Activated naive CD4-positive, alpha-beta T cell (primary cell): ENCODE measurements at places on chromosomes 2 and 18.

DNA sequence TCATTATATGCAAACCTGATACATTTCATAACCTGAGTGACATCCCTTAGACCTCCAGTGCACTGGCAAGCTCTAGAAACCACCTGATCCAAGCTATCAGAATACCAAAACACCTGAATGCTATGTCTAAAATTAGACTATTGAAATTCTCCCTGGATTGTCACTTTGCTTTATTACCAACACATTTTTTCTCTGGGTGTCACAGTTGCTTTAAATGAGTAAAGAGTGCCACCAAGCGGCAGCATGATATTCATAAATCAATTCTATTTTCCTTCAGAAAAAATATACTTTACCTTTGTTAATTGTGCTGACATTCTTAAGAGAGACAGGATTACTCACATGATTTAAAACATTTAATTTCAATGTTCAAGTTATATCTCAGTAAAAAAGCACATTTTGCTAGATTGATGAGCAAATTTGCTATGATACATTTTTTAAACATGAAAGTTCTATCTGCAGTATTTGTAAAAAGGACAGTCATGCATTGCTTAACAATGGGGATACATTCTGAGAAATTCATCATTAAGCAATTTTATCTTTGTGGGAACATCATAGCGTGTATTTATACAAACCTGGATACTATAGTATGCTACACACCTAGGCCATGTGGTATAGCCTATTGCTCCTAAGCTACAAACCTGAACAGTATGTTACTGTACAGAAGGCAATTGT, 338.4 kb upstream of the SLC39A10 start:
- no peak for DNase-seq

DNA sequence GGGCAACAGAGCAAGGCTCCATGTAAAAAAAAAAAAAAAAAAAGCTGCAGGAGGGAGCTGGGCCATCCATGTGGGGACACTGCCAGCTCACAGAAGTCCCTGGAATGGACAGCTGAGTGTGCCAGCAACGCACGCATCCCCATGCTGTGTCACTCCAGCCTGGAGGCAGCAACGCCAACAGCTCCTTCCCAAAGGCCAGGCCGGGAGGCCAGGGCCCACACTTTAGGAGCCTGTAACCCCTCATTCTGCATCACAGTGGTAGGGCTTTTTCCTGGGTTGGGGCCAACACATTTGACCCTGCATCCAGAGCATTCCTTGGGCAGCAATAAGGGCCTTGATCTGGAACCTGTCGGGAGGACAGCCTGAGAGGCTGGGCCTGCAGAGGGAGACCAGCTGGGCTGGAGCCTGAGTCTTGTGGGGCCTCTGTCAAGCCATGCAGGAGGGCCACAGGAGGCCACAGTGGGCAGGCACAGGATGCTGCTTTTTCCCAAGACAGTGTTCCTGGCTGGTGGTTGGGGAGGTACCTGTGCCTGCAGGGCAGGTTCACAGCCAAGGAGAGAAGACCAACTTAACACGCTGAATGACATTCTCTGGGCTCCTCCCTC, 16.8 kb upstream of the KCNK3 start:
- DNase-seq = no peak

DNA sequence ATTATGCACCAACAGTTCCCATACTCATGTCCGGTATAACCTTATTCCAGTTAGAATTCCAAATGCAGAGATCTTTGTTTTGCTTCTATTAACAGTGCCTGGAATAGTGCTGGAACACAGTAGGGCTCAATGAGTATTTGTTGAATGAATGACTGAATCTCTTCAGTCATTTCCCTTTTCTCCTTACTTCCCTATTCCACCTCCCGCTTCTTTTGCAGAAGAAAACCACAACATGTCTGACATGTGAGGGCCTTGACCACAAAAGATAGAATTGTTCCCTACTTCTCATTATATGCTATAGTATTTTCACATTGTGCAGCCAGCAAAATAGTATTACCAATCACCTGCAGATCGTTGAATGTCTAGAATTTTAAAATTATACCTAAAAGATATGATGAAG, 19.5 kb upstream of the HNRNPLL start:
- DNase-seq = no peak

GRCh38 chr2:69062307-69062962, 49.5 kb downstream of the ANTXR1 start:
- no peak for DNase-seq

GRCh38 chr2:201808027-201808426, 1.7 kb downstream of the CDK15 start:
- DNase-seq = no peak

GRCh38 chr2:55019526-55020258, 30.6 kb downstream of the RTN4 start:
- no peak for DNase-seq

DNA sequence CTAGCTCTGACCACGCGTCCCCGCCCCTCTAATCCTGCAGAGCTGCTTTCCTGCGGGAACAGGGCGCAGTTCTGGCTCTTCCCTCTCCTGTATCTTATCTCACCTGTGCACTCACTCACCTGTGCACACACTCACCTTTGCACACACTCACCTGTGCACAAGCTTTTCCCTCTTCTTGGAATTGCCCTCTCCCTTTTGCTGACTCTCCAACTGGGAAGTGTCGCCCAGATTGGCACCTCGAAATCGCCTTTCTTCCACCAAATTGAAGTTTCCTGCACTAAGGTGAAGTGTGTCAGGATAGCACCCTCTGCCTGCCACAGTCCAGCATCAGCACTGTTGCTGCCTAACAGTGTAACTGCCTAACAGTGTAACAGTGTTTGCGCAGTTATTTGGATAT, 566 bp upstream of the CMPK2 start:
- no peak for DNase-seq

GRCh38 chr2:96957244-96957643, 29.1 kb downstream of the FAM178B start:
- DNase-seq = no peak

DNA sequence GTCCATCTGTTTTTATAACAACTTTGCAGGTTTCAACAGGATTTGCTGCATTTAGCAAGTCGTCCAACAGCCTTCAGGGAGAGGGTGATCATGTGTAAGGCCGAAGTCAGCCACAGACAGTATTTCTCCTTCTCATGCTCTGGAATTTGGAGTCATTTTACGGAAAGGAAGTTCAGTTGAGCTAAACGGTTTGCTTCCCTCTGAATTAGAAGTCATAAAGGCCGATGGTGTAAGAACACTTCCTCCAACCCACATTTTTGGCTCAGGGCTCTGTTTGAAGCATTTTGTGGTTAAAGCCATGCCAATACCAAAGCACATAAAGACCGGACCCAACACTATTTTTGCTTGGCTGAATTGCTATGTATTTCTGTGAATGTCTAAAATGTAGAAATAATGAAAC, 129.5 kb downstream of the TMEM182 start:
- no peak for DNase-seq

DNA sequence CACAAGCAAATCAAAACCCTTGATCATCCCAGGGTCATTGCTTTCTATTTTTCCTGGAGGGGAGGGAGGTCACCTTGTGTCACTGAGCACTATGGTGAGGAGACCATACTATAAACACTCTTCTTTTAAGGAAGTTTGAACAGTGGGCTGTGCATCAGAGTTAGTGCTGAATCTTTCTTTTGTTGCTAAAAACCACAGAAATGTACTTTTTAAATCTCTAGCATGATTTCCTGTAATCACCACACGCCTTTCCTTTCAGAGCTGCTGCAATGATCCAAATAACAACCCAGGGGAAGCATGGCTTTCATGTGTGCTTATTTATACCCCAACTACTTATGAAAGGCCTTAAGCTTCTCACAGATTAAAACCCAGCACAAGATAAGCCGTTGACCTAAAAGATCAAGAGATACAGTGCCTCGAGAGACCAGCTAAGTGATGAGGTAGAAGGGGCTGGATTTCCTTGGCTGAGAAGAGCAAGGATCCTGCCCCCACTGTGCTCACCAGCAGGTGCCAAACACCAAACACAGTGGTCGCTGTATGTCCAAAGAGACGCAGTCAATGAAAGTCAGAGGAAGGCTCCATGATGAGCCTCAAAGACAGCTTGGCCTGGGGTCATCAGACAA, 34.7 kb downstream of the TRABD2A start:
- no peak for DNase-seq
